ENCODE measurements at places on chromosomes 6 and 20. TPM values are rescaled to one million over a fixed set of nuclear protein-coding genes. Genes with fewer than 3 reads are reported as not detected.

GRCh38 chr6:56002336-56002735 is 126.9 kb upstream of the BMP5 start:
- H3K36me3 ChIP-seq, result no peaks in the 10 kb centered on the region
- no peaks in the 10 kb centered on the region for H3K4me1 ChIP-seq
- no peaks in the 10 kb centered on the region for H3K27me3 ChIP-seq
- no peak overlapping the region for H3K27ac ChIP-seq
- H3K4me3 ChIP-seq, result no peak overlapping the region
- ATAC-seq, result no peak

Gene ADGRF1
- not detected for total RNA-seq

Gene RSPH9
- not detected for total RNA-seq

Gene HAO1
- not detected for total RNA-seq

Gene KCNK5
- total RNA-seq, result 7.8 TPM

DNA sequence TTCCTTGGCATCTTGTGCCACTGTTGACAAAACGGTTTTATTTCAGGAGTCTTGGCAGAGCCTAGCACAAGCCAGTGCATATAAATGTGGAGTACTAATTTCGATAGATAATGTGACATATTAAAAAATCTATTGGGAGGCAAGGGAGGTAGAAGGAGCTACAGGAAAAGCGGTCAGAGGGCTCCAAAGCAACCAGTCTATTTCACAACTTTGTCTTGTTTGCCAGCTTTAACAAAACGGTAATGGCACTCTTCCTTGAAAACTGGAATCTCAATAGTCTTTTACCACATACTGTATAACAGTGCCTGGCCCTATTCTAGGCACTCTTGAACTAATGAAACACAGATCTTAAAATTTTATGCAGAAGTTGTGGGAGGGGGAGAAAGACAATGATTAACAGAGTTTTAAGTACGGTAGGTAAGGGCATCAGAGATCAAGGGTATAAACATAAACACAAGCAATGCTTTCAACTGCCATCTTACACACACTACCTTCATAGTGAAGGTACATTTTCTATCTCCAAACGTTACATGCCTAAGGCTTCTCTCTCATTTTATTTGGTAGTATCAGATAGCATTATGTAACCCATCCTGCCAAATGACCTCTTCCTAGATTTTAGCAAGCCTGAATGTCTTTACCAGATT is 33.5 kb upstream of the SYNCRIP start:
- ATAC-seq, result no peak
- no peaks in the 10 kb centered on the region for H3K27me3 ChIP-seq
- peak overlapping the region; percentile 81 for H3K4me3 ChIP-seq

DNA sequence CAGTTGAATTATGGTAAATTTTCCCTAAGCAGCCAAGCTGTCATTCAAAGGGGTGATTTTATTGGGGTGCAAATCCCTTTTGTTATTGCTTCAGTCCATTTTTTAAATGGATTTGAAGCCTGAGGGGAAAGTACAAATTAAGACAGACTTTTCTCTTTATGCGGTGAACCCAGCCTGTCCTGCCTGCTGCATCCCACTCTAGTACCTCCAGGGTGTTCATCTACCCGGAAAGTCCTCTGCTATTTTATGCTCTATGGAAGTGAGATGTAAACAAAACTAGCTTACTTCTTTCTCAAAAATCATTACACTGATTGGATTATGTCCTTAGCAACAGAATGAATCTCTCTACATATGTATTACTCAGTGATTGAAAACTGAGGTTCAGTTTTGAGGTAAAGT is 1088.9 kb upstream of the CITED2 start:
- peak overlapping the region; percentile 73 for H3K27ac ChIP-seq
- no peak for ATAC-seq
- no peaks in the 10 kb centered on the region for H3K36me3 ChIP-seq
- peaks cover 26% of the 10 kb centered on the region for H3K4me1 ChIP-seq

DNA sequence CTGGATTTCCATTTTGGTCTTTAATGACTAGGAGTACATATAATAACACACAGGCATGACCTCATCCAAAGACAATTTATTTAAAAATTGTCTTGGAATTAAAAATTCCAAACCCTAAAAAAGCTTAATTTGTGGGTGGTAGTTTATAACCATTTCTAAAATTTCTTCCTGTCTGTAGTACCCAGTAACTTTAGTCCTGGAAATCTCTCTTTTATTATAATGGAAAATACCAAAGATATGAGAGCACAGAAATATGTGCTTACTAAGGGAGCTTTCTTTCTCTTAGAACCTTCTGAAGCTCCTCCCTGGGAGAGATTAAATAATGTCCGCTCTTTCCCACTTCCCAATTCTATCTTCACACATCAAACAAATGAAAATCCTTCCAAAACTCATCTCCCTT is 70.5 kb upstream of the PRL start:
- ATAC-seq, result no peak
- H3K36me3 ChIP-seq, result no peaks in the 10 kb centered on the region
- no peaks in the 10 kb centered on the region for H3K27me3 ChIP-seq

Data from gastroesophageal sphincter (tissue), 4 donors.